NCI-H446 treated with DMSO at 0.1 percent for 48 hours (cell line): ENCODE measurements at places on chromosomes 7 and 10.
A peak's percentile ranks its signal among the peaks of the same experiment; 100 is the strongest.

GRCh38 chr10:123134343-123134914, 1.3 kb upstream of the HMX3 start:
- DNase-seq = no peak

GRCh38 chr7:147513451-147513850, 1077.1 kb upstream of the C7orf33 start:
- DNase-seq = peak; percentile 36

DNA sequence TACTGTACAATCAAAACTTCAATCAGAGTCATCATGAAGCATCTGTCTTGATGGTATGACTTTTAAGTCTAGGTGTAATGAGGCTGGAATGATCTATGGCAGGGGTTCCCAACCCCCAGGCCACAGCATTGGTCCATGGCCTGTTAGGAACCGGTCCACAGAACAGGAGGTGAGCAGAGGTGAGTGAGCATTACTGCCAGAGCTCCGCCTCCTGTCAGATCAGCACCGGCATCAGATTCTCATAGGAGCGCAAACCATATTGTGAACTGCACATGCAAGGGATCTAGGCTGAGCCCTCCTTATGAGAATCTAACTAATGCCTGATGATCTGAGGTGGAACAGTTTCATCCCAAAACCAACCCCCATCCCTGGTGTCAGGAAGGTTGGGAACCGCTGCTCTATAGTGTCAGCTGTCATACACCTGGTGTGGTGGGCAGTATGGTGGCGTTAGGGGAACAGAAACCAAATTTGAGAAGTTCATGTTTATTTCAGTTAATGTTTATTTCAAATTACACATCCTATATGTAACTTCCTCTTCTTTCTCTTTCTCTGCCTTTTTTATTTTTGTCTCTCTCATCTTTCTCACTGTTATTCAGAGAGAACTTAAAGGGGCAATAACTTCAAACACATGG, 432.6 kb downstream of the TNS3 start:
- DNase-seq = no peak

DNA sequence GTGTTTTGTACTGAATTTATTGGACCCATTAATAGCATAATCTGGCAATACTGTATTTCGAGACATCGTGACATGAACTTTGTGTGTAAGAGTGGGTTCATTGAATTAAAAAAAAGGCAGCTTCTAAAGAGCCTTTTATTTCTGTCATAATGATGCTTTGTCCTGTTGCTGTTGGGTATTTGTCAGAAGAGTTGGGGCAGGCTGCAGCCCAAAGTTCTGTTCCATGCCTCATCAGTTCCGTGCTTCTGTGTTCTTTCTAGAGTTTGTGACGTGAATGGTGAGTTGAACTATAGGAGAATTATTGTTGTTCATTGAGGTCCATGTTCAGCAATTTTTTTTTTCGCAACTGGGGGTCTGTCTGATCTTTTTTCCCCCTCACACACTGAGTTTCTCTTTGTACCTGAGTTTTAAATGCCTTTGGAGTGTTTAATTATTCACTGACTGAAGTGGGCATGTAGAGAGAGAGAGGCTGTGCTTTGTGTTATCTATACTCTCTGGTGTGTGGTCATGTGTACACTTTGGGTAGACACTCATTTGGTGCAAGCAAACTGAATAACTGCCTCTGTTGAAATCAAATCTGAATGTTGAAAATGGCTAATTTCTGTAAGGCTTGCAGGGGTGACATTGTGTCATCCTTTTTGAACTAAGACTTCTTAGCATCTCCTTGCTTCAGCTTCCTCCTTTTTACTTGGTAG, 69.8 kb downstream of the ADD3 start:
- DNase-seq = no peak

DNA sequence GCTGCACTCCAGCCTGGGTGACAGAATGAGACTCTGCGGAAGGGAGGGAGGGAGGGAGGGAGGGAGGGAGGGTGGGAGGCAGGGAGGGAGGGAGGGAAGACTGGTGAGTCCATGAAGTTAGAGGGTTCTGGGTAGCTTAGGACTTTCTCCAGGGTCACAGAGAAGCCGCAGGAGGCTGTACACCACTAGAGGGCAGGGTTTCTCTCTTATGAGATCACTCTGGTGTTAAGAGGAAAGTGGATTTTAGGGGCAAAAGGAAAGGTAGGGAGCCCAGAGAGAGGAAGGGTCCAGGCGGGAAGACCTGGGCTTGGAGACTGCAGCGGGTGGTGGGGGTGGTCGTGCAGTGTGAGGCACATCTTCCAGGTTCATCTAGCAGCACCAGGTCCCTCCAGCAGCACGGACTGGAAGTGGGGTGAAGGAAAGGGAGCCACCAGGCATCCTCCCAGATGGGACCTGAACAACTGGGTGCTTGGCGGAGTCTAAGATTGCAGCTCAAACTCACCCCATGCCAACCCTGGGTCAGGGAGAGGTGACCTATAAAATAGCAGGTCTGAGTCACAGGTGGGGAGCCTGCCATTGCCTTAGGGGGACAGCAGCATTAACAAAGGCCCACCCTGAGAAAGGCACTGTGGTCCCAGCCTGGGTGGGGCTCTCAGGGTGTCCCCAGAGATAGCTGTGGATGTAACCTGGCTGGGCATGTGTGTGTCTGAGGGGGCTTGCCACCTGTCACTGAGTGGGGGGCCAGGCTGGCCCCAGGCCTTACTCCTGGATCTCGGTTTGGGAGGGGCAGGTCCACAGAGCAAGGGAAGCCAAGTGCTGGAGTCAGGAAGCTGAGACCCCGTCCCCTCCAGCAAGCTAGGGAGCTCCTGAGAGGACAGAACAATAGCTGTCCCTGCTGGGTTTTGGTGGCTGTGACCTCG, 48.5 kb upstream of the SLC29A3 start:
- peak; percentile 34 for DNase-seq

DNA sequence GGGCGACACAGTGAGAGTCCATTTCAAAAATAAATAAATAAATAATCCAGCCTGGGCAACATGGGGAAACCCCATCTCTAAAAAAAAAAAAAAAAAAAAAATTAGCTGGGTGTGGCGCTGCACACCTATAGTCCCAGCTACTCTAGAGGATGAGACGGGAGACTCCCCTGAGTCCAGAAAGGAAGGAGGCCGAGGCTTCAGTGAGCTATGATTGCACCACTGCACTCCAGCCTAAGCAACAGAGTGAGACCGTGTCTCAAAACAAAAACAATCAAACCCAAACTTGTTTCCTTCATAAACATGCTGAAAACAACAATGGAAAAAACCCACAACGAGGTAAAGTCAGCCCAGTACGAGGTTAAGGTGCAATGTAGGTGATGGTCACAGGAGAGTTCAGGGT, 1.2 kb downstream of the COX19 start:
- DNase-seq = no peak

DNA sequence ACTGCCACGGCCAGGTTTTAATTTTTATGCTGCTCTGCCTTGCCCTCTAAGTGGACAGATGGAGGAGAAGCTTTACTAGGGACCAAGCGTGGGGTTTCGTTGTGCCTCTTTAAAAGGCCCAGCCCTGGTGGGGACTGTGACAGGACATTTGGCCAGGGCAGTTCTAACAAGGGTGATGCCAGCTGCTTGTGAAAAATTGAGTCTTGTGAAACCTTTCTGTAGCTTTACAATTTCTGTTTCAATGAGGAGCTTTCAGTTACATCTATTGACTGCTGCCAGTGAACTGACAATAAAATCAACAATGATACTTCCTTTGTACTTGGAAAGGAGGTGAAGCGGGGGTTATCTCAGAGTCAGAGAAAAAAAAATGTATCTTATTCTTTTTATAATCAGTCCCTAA, 233.1 kb upstream of the CSTF2T start:
- no peak for DNase-seq

- no peak for DNase-seq
These were observed 106.2 kb downstream of the SAMD9 start for GRCh38 chr7:93011351-93012294.

DNA sequence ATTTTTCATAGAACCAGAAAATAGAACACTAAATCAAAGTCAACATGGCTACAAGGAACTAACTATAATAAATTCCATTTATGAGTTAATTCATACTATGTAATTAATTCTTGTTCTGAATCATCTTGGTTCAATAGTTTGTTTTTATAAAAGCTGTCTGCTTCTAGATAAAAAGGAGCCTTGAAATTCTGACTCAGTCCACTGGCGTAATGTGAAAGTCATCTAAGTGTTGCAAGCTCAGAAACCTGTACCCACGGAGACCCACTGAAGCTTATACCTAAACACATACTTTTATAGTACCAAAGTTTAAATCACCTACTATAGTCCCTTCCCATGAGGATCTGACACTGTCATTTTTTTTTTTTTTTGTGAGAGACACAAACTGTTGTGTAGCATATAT, 489.4 kb downstream of the SEMA3D start:
- no peak for DNase-seq

GRCh38 chr7:155677688-155678087, 33.2 kb downstream of the RBM33 start:
- no peak for DNase-seq

DNA sequence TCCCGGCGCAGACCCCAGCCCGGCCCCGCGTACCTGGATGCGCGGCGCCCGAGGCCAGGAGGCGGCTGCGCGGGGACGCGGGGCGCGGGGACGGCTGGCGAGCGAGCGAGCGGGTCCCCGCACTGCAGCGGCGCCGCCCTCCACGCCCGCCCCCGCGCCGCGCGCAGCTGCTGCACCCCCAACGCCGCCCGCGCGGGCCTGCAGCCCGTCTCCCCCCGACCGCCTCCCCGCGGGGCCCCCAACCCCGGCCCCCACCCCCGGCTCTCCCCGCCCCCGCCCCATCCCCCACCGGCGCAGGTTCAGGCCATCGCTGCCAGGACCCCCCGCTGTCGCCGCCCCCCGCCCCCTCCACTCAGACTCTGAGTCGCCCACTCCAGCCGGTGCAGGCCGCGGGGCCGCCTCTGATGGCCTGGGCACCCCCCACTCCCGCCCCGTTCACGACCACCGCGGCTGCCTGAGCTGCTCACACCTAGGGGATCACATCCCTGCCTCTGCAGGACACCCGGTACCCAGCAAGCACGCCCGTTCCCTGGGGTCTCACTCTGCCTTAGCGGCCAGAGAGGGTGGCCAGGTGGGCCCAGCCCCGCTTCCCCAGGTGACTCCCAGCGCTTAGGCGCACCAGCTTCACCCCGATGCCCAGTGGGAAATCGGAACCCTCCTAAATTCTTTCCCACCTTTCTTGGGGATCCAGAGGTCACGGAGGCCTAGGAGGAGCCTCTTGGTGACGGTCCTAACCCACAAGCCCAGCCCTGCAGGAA, 13.9 kb upstream of the DNAAF5 start:
- no peak for DNase-seq

DNA sequence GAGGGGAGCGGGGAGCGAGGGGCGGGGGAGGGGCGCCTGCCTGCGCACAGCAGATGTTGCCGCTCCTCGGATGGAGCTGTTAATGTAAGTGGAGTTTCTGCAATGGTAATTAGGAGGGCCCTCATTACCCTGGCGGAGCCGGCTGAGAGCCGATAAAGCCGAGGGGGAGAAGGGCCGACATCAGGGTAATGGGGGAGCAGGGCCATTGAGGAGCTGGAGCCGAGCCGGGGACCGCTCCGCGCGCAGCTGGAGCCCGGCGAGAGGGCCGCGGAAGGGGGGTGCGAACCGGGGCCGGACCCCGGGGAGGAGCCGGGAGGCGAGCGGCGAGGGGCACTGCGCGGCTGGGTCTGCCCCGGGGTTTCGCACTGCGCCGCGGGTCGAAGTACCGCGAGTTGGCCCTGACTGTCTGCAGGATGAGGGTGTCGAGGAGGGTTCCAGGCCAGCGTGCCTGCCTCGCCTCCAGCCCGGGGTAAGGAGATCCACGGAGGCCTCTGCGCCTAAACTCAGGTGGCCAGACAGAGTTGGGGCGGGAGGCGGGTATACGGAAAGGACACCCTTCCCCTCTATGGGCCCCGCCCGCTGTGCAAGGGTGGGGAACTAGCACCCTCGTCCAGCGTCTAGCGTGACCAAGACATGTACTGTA, 55.0 kb upstream of the LBX1 start:
- DNase-seq = no peak

- DNase-seq = no peak
These were observed 160.0 kb upstream of the PCDH15 start for GRCh38 chr10:54961040-54961439.

DNA sequence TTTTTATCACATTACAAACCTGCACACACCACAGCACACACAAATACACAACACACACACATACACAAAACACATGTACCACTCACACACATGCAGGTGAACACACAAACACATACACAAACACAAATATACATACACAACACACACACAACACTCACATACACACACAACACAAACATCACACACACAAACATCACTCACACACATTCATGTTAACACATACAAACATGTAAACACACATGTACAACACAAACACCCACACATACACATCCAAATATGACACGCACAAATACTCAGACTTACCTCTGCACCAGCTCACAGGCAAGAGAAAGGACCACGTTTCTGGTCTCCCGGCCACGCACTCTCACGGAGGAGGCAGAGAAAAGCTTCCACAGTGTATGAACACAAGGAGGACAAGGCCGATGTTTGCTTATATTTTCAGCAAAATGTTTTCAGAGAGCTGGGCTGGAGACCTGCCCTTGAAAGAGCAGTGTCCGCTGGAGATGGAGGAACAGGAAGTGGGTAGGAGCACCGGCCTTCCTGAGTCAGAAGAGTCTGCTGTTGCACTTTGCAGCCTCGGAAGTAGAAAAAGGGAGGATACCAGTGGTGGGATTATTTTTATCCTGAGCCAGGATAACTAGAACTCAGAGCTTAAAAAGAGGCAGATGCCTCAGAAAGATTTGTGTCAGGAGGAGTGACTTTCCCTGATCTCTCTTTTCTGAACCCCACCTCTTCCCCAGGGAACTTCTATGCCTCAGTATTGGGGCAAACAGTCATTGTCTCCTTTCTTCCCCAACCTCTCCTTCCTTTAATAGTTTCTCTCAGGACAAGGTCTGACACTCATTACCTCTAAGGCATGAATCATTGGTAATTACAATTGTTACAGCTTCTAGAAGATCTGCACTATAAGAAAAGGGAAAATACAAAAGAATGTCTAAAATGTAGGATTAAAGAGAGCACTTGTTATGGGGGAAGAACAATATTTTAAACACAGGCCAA, at the start of gene GIMAP6:
TSS of gene GIMAP6 (minus strand) at position 520 of the 999 bp plus-strand sequence. CDS start 2,243 bp downstream, outside the sequence.
- DNase-seq = no peak

GRCh38 chr10:31070025-31070424, 38.4 kb upstream of the ZNF438 start:
- no peak for DNase-seq

GRCh38 chr7:116577320-116577871, 52.6 kb downstream of the CAV1 start:
- DNase-seq = no peak

GRCh38 chr7:93364806-93365205, 132.6 kb downstream of the VPS50 start:
- no peak for DNase-seq

- DNase-seq = peak; percentile 43
These were observed 95.5 kb downstream of the PPP1R17 start for GRCh38 chr7:31782411-31782991.
